ENCODE measurements at places on chromosomes 12 and 14.

DNA sequence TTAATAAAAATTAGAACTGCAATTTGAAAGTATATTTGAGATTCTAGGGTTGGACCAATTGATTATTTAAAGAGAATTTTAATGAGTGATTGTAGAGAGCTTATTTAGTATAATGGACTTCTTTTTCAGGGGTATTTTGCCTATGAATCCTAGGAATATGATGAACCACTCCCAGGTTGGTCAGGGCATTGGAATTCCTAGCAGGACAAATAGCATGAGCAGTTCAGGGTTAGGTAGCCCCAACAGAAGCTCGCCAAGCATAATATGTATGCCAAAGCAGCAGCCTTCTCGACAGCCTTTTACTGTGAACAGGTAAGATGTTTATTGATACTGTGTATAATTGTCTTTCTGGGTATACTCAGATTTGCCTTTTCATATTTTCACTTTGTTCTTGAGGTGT is 35.9 kb upstream of the KCNMB4 start:
- no peak for DNase-seq

DNA sequence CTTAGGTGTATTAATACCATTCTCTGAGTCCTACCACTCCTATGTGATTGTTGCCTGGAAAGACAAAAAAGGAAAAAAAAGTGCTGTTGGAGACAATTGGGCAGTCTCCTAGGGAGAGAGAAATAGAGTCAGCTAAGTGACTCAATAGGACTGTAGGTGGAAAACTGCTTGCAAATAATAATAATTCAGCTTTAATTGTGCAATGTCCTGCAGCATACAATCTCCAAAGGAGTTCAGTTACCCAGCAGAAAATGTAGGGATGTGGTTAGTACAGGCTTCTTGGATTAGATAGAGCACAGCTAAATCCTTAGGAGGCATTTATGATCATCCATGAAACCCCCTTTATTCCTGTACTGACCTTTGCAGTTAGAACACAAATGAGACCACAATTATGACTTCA is 3.0 kb upstream of the SRSF9 start:
- no peak for DNase-seq

DNA sequence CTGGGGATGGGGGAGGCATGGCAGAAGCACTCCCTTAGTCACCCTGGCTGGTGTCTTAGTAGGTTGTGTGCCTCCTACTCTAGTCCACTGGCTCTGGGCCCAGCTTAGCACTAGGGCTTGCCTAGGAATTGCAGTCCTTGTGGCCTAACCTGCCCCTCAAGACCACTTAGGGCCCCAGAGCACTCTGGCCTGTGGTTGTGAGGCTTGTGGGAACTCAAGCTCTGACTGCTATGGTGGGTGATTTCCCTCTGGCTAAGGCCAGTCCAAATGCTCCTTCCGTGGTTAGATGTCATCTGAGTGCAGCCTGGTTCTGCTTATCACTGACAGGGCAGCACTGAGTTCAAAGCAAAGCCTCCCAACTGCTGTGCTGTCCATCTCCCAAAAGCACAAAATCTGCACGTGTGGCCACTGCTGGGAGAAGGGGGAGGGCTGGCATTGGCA is 20.2 kb downstream of the FGD4 start:
- DNase-seq = no peak

DNA sequence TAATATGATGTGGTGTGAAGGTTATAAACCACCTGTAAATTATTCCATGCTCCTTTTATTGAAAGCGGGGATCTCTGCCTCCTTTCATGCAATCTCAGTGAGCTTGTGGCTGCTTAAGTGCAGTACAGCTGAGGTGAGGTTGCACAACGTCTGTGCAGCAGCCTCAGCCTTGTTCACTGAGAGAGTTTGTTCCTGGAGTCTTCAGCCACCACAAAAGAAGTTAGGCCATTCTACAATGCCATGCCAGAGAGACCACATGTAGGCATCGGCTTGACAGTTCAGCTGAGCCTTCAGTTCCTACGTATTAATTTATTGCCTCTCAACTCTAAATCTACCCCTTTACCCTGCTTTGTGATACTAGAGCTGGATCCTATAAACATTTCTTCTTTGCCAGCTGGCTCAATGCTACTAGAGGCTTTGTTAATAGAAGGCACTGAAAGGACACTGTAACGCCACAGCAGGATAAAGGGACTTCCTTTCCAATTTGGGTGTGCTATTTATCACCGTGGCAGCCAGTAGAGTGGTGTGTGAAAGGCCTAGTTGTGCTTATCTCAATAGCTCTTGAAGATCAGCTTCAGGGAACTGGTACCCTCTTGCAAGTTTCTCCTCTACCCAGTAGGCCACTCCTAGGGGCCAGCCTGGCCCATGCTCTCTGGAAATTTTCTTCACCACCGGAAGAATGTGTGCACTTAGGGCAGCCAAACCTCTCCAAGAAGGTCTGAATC is 337.7 kb downstream of the IPO8 start:
- no peak for DNase-seq

GRCh38 chr12:64682572-64683277 is 72.4 kb downstream of the RASSF3 start:
- DNase-seq = no peak

DNA sequence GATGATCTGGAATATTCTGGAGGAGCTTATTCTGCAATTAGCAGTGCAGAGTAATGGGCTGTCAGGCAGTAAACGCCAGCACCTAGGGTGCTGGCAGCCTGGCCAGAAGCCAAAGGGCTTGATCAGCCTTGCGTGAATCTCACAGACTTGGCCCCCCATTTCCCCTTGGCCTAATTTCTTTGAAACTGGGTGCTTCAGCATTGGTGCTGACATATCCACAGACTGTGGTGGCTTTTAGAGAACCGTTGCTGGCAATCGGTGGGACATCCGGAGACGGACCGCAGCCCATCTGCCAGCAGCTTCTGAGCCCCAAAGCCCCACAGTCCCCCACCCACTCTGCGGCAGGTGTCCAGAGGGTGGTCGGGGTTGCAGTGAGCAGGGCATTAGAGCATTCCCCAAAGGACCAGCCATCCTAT is 157.1 kb downstream of the CALM1 start:
- no peak for DNase-seq

DNA sequence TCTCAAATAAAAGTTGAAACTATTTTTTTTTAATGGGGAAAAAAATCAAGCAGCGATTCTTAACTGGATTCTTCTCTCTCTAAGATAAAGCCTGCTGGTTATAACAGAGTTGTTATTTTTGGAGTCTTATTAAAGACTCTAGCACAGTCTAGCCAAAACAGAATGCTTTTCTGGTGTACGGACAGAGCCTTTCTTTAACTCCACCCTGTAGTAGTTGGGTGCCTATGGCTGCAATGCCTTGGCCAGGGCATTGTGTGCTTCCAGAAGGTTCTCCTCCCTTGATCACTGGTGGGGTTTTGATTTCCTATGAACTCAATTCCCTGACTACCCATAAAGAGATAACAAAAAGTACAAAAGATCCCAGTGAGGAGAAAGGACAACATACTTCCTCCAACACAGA is 35.7 kb upstream of the TC2N start:
- DNase-seq = no peak
